Stimulated activated CD8-positive, alpha-beta memory T cell treated with anti-CD3 and anti-CD28 coated beads, Interleukin-7, amount 100 ng/mL, for 4 hours (primary cell): ENCODE measurements at places on chromosomes 6 and 20.

- DNase-seq: no peak
These were observed 58.8 kb upstream of the APCDD1L start for GRCh38 chr20:58573986-58574385.

- DNase-seq: no peak
These were observed 47.0 kb downstream of the ARID1B start for GRCh38 chr6:156824142-156824541.

DNA sequence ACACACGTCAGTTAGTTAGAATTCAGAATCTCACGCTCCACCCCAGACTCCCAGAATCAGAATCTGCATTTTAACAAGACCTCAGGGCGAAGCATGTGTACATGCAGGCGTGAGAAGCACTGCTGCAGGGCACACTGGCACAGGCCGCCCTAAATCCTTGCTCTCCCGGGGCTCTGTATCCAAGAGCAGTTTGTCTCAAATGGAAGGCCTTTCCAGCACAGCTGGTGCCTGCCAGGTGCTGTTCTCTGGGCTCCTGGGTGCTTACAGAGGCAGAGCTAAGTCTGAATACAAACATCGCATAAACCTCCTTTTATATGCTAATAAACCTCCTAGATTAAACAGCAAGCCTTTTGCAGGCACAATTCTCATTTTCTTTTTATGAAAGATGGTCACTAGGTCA lies 119.1 kb upstream of the CD93 start:
- no peak for DNase-seq

DNA sequence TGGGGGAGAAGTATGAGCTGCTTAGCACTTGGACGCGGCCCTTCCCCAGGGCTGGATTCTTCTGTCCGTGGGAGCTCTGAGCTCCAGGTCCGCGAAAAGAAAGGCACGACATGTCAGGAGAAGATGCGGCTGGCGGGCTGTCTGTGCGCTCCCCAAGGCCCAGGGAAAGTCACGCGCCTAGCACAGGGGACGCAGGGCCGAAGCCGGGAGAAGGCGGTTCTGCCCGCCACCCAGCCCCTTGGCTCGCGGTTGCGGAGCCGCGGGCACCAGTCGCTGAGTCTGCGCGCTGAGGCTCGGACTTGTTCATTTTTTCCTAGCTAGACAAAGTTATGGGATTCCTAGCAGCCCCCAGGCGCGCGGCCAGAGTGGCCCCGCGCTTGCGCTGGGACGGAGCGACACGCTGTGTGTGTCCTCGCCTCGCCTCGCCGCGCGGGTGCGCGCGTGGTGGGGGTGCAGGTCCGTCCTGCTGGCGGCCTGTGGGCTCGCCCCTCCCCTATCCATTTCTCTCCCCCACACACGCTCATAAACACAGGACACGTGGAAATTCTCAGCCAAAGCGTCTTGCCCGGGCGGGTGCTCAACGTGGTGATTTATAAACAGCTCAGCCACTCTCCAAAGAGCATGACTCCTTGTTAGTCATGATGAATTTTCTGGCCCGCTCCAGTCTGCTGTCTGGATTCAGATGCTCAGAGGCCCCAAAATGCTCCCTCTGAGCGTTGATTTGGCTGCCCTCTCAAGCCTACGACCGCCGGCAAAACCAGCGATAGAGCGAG lies 1.9 kb upstream of the POU3F2 start:
- no peak for DNase-seq

GRCh38 chr6:98287876-98288275 lies 546.5 kb upstream of the POU3F2 start:
- no peak for DNase-seq

DNA sequence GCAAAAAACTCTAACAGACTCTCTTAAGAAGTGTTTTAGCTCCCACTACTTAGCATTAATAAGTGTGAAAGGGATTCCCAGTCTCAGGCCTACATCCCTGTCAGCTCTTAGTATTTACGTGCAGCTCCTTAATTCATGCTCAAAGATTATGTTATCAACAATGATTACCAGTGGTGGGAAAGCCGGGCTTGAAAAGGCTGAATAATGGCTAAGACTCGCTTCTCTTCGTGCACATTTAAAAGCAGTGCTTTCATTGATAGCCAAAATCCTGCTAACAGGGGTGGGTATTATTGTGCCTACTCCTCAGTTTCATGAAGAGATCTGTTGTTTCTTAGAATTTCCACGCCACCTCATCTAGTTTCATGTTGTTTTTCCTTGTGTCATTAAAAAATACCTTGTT lies 518.8 kb downstream of the GRIK2 start:
- DNase-seq: no peak

- no peak for DNase-seq
These were observed 17.1 kb upstream of the ASF1A start for GRCh38 chr6:118876814-118877213.

GRCh38 chr6:1463275-1463674 lies 73.9 kb downstream of the FOXF2 start:
- DNase-seq: no peak

- DNase-seq: no peak
These were observed 6.9 kb upstream of the RNGTT start for GRCh38 chr6:88970301-88970700.

DNA sequence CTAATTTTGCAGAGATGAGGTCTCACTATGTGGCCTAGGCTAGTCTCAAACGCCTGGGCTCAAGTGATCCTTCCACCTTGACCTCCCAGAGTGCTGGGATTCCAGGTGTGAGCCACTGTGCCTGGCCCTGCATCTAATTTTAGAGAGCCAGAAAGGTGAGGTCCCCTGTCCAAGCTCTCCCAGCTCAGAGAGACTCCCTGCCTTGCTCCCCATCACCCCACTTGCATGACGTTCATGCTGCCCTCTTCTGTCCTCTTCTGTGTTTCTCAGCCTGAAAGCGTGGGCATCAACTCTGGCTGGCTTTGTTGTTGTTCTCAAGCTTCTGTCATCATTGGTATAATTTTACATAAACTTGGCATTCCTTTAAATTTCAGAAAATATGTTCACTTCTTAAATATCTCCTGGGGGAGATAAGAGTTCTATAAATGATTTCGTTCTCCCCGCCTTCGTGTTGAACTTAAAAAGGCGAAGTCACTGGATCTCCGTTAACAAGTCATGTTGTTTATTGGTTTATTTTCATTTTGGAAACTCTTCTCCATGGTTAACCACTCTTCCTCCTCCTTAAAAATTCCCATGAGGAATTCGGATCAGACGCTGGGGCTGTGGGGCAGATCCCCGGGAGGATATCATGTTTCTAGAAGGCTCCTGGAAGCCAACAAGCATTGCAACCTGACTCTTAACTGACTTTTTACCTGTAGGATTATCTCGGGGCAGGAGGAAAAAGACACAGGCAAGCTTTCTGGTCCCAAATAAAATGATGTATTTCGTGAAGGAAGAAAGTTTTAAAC lies 13.2 kb upstream of the PARD6B start:
- no peak for DNase-seq

GRCh38 chr6:139308936-139309603 lies 17.3 kb upstream of the TXLNB start:
- DNase-seq: no peak
